Ovary (tissue), 10 donors: ENCODE measurements at places on chromosomes 11 and 22. TPM values are rescaled to one million over a fixed set of nuclear protein-coding genes. Genes with fewer than 3 reads are reported as not detected.

DNA sequence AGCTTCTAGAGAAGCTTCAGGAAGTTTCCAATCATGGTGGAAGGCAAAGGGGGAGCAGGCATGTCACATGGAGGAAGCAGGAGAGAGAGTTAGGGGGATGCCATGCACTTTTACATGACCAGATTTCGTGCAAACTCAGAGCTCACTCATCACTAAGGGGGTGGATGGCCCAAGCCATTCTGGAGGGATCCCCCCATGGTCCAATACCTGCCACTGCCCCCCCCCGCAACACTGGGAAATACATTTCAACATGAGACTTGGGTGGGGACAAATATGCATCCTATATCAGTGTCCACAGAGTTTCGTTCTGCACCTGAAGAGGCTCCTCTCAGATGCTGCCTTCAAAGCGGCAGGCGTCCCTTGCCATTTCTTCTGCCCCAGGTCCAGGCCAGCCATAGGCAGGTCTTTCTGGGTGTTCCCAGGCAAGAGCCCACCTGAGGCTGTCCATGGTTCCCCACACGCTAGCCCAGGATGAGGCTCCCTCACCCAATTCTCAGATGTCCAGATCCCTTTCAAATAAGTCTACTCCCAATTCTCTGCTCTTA is 1344.3 kb downstream of the TBC1D22A start:
- no peak for DNase-seq

The C22orf42 gene
- not detected for total RNA-seq

DNA sequence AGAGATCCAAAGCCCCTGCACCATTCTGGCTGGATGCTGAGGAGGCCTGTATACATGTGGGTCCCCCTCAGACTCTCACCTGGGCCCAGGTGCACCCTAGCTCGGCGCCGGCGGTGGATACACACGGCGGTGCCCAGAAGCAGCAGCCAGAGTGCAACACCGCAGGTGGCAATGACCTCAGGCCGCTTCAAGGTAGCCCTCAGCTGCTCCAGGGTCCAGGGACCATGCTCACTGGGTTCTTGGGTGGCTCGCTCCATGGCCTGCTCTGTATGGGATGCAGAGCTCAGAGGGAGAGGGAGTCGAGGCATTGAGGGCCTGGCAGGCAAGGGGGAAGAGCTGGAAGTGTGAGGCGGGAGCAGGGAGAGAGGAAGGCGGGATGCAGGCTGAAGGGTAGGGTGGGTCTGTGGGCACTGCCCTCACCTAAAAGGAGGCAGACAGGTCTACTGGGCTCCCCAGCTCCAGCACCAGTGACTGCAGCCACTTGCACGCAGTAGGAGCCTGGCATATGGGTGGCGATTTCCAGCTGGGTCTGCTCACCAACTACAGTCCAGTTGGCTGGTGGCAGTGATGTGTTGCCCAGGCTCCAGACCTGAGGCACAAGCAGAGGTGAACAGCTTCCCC is 3.8 kb downstream of the ROBO4 start:
- no peak for DNase-seq

DNA sequence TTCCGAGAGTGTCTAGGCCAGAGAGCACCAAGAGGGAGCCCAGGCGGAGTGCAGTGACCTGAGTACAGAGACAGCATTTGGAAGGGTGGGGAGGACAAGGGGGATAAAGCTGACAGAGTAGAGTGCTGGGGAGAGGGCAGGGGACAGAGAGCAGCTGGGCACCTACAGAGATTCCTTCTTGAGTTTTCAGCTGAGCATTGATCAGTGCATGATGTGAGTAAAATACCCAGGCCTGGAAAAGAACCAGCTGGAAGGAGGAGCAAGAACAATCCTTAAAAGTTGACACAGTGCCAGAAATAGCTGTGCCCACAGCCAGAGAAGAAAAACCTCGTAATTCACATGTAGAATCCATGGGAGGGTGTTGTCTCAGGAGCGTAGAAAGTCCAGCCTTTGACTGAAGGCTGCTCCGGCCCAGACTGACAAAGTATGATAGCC is 33.9 kb upstream of the PANX2 start:
- DNase-seq: no peak

The HEPHL1 gene
- not detected for total RNA-seq

DNA sequence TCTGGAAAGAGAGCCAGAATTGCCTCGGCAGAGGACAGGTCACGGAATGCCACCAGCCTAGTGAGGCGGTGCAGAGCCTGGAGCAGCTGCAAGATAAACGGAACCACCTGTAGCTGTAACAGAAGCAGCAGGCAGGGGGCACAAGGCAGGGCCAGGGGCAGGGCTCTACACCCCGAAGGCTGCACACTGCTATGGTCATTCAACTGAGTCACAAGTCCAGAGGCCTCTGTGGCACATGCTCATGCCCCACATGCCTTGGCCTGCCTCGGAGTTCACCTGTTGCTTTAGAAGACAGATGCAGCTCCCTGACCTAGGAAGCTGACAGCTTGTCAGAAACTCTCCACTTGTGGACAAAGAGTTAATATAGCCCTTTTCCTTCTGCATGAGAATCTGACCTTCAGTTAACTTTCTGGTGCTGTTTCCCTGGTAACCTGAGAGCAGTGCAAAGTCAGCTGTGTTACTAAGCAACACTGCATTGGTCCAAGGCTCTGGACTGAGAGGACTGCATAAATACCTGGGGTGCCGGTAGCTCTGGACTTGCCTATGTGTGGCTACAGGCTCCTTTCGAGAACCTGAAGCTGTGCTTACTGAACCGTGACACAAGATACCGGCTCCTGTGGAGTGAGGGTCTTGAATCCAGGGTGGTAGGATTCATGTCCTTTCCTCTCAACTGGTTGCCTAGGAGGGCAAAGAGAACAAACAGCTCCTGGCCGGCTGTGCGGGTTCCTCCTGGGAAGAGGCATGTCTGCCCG is 10.5 kb downstream of the COMMD9 start:
- DNase-seq: no peak

The CCDC116 gene
- 0.69 TPM for total RNA-seq

The SLC43A1 gene
- 14.9 TPM for total RNA-seq

The OR52H1 gene
- 0.89 TPM for total RNA-seq

DNA sequence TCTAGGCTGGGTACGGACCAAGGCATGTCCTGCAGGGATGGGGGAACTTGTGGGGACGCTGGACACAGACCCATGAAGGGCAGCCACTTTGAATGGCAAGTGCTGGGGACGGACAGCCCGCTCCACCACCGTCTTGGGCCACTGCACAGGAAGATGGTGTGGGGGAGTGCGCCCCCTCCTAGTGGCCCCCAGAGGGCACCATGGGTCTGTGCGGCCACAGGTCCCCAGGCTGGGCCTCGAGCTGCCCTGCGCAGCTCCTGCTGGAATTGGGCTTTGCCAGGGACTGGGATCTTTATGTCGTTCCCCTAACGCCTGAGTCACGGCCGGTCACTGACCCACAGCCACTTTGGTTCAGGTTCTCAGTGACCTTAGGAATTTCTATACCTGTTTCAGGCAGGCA is 44.4 kb downstream of the NAT10 start:
- no peak for DNase-seq

DNA sequence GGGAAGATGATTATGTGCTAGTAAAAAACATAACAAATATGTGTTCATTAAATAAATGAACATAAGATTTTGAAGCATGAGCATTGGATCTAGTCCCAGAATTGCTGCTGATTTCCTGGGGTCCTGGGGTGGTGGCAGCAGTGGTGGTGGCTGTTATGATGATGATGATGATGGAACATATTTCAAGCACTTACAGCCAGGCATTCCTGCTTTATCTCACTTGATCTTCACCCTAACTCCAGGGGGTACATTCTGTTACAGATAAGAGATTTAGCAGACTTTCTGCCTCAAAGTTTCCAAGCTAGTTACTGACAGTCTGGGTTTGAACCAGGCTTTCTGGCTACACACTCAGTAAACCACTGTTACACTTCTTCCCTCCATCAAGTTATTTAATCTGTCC is 5.2 kb downstream of the TRAPPC4 start:
- DNase-seq: no peak

- DNase-seq: no peak
These were observed 101.8 kb downstream of the MYO18B start for GRCh38 chr22:25843660-25844405.

DNA sequence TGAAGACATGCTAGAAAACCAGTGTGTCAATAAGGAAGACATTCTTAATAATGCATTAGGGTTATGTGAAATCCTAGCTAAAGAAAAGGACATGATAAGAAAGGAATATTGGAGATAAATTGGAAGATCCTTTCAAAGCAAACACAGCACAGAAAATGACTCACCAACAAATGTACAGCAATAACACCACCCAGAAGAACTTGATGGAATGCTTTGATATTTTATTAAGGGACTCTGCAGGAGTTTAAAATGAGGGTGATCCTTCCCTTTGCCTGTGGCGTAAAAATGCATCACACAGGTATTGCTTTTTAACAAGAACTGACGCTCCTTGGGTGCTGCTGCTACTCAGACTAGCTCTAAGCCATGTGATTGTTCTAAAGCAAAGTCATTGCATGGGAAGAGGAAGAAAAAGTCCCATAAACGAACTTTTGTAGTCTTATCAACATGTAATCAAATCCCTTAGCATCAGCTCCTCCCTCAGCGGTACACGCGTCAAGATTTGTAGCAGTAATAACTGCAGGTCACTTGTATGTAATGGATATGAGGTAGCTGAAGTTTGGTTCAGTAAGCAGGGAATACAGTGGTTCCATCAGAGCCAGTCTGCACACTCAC is 48.4 kb upstream of the EED start:
- no peak for DNase-seq

The CXCR5 gene
- 0.05 TPM for total RNA-seq

The RIBC2 gene
- 1.8 TPM for total RNA-seq

DNA sequence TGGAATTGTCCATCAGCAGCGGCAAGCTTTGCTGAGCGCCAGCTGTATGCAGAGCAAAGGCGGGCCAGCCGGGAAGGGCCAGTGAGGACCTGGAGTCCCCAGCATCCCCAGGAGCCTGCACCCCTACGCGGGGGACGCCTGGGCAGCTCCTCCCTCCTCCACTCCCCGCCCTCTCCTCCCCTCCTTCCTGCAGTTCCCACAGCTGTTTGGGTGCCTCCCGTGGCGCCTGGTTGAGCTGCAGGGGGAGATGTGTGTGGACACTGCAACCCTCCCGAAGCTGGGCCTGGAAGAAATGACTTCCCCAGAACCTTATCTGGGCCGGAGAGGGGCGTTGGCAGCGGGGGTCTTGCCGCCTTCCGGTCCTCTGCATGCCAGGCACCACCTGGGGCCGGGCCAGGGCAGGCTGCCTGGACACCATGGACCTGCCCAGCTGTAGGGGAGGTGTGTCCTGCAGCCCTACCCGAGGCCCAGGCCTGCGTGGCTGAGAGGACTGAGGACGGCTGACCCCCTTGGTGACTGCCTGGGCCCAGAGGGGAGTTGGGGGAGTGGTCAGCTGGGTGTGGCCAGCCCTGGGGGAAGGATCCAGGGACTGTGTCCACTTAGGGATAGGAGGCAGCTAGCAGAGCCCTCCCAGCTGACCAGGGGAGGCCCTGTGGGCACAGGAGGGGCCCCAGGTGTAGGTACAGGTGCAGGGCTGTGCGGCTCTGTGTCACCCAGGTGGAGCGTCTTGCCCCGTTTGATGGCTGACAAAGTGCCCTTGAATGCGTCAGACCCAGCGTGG is 16.8 kb upstream of the MUC6 start:
- DNase-seq: peak; percentile 35

GRCh38 chr11:4022669-4023068 is 71.9 kb upstream of the RRM1 start:
- DNase-seq: no peak
